ENCODE measurements at places on chromosomes 3 and 15. TPM values are rescaled to one million over a fixed set of nuclear protein-coding genes. Genes with fewer than 3 reads are reported as not detected.

The KCNAB1 gene
- 0.15 TPM for polyA plus RNA-seq

DNA sequence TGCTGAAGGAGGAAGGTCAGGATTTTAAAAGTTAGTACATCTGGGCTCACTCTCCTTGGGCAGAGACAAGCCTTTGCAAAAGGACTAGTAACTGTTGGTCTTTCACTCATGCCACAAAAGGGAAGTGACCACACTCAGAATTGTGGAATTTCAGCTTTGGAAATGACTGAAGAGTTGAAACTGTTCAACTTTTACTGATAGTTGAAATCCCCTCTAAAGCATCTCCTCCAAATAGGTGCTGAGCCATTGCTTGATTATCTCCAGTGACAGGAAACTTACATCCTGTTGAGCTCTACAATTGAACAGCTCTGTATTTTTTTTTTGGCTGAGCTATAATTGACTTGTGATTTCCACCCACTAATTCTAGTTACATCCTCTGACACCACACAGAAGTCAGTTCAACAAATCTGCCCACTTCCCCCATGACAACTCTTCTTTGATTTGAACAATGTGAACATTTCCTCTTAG lies 254.8 kb upstream of the TPRG1 start:
- DNase-seq = no peak

- no peak for DNase-seq
Observed at GRCh38 chr15:52682781-52683180, 3.6 kb upstream of the ATOSA start.

The SV2B gene
- polyA plus RNA-seq = not detected

GRCh38 chr3:136171097-136171542 lies 25.0 kb downstream of the MSL2 start:
- DNase-seq = peak; percentile 84

The XCR1 gene
- polyA plus RNA-seq = not detected

The SYNM gene
- 0.28 TPM for polyA plus RNA-seq

- DNase-seq = no peak
Observed at GRCh38 chr3:114758831-114759699, 388.0 kb downstream of the ZBTB20 start.

DNA sequence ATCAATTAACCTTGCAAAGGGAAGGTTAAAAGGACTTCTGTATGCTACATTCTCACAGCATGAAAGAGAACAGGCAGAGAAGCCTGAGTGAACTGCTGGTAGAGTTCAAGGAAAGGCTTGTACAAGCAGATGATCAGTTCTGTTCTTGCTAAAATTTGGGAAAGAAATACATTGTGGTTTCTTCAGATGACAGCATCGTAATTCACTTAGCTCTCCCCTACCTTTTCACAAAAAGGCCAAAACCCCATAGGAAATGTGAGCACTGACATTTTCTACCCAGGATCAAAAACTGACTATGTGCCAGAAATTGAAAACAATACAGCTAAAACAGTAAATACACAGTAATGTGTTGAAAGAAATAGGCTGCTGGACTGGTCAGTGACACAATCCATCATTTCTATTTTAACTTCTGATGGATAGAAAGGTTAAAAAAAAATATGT lies 216.4 kb downstream of the DPH6 start:
- no peak for DNase-seq

DNA sequence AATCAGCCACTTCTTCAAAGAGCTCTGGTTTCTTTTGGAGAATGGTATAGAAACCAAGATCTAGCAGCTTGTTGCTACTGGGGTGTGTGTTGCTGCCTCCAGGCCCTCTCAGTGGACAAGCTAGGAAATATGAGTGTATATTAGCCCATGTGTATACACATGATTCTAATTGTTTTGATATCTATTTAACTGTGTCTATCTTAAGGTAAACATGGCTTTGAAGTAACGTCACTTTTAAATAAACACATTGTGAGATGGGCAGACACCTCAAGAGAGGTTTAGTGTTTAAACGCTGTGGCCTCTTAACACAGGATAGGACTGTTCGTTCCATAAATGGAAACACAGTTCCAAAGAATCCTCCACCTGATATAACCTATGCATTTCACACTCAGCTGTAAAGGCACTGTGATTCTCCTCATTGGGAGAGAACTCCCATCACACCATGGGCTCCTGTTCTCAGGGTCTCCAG lies 87.0 kb downstream of the GMPS start:
- DNase-seq = no peak

GRCh38 chr3:110362751-110363150 lies 708.9 kb upstream of the NECTIN3 start:
- no peak for DNase-seq

DNA sequence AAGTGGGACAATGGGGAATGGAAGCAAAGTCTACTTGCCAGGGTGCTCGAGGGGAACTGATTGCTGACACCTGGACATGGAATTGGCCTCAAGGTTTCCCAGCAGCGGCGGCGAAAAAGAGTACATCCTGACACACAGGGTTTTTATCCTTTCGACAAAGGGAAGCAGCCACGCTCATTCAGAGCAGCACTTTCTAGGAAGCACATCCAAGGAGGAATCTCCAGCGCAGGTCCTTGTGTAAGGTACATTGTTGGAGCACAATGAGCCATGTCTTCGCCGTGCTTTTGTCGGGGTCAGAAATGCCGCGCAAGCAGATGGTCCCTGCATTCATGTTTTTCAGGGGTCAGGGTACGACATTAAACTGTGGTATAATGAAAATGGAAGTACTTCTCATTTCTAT lies 16.8 kb downstream of the CACNA1D start:
- DNase-seq = no peak

- DNase-seq = no peak
Observed at GRCh38 chr15:61527836-61528580, 298.9 kb upstream of the RORA start.

The ZNF774 gene
- polyA plus RNA-seq = 0.81 TPM

GRCh38 chr3:164851905-164852304 lies 226.4 kb downstream of the SI start:
- no peak for DNase-seq

The FGF7 gene
- not detected for polyA plus RNA-seq

The PAQR5 gene
- polyA plus RNA-seq = not detected

GRCh38 chr3:128506754-128507153 lies 13.8 kb upstream of the GATA2 start:
- no peak for DNase-seq

The ANKRD34C gene
- not detected for polyA plus RNA-seq

GRCh38 chr15:63630036-63630751 lies 33.0 kb downstream of the FBXL22 start:
- DNase-seq = no peak

DNA sequence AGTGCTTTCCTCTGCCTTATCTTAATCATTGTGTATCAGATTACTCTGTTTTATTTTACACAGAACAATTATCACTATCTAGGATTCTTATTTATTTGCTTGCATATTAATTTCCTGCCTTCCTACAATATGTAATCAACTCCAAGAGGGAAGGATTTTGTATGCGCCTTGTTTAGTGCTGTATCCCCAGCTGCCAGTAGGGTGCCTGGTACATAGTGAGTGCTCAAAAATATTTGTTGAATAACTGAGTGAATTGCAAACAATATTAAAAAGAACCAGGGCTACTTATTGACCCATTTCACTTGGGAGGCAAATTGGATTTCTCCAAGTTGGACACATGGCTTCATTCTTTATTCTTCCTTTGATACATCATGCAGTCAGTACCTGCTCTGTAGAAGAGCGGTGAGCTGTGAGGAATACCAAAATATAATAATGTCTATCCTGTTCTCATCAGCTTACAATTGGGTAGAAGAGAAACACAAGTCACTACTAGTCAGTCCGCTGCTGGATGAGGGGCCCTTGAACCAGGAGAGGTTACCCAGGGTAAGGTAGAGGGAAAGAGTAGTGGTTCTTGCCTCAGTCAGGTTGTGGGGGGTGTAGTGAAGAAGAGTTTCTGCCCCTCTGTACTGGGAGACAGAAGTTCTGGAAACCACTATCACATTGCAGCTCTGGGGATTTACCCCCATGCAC lies 233.9 kb upstream of the ZBTB20 start:
- DNase-seq = no peak

The ATP13A4 gene
- polyA plus RNA-seq = not detected

The PEX5L gene
- polyA plus RNA-seq = 0.20 TPM

DNA sequence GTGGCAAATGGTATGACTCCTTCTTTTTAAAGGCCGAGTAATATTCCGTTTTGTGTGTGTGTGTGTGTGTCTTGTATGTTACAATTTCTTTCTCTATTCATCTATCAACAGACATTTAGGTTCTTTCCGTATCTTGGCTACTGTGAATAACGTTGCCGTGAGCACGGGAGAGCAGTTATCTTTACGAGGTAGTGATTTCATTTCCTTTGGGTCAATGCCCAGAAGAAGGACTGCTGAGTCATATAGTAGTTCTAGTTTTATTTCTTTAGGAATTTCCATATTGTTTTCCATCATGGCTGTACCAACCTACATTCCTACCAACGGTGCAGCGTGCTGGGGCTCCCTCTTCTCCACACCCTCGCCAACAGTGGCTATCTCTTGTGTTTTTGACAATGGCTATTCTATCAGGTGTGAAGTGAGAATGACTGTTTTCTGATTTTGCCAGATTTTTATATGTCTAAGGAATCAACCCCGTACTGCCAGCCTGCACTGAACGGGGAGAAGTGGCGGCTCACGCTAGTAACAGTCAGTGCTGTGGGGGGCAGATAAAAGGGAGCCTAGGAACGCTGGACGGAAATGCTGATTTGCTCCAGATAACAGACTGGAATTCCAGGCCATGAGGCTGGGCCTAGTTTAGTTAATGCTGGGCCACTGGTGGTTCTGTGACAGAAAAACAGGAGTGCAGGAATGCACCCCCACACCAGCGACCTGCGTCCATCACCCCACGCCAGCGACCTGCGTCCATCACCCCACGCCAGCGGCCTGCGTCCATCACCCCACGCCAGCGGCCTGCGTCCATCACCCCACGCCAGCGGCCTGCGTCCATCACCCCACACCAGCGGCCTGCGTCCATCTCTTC lies 168.1 kb downstream of the XXYLT1 start:
- DNase-seq = peak; percentile 78

- no peak for DNase-seq
Observed at GRCh38 chr3:150312018-150312657, 96.0 kb upstream of the TSC22D2 start.

The AMT gene
- 2.3 TPM for polyA plus RNA-seq

- no peak for DNase-seq
Observed at GRCh38 chr3:194880940-194881925, 195.6 kb downstream of the FAM43A start.

The ALCAM gene
- 27.6 TPM for polyA plus RNA-seq

The C2CD4A gene
- not detected for polyA plus RNA-seq

- peak; percentile 2 for DNase-seq
Observed at GRCh38 chr3:89560568-89560967, 453.1 kb downstream of the EPHA3 start.

DNA sequence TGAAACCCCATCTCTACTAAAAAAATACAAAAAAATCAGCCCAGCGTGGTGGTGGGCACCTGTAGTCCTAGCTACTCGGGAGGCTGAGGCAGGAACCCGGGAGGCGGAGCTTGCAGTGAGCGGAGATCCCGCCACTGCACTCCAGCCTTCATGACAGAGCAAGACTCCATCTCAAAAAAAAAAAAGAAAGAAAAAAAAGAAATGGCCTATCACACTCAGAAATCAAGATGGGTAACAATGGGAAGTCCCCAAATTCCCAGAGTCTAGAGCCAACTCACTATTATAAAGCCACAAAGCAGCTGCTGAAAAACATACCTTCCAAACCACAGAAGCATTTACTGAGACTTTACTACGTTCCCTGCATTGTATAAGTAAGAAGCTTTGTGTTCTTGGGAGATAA lies 7.5 kb downstream of the HDGFL3 start:
- peak; percentile 51 for DNase-seq

The STARD9 gene
- 0.35 TPM for polyA plus RNA-seq

The IL16 gene
- not detected for polyA plus RNA-seq

The B3GALNT1 gene
- polyA plus RNA-seq = 3.5 TPM

DNA sequence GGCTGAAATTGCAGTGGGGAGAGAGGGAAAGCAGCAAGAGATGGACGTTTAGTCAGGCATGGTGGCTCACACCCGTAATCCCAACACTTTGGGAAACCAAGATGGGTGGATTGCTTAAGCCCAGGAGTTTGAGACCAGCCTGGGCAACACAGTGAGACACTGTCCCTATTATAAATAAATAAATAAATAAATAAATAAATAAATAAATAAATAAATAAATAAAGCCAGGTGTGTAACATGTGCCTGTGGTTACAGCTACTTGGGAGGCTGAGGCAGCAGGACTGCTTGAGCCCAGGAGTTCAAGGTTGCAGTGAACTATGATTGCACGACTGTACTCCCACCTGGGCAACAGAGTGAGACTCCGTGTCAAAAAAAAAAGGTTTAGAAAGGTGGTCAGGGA lies 54.0 kb upstream of the ARPP19 start:
- no peak for DNase-seq

GRCh38 chr3:16112910-16113504 lies 61.5 kb upstream of the GALNT15 start:
- DNase-seq = no peak

DNA sequence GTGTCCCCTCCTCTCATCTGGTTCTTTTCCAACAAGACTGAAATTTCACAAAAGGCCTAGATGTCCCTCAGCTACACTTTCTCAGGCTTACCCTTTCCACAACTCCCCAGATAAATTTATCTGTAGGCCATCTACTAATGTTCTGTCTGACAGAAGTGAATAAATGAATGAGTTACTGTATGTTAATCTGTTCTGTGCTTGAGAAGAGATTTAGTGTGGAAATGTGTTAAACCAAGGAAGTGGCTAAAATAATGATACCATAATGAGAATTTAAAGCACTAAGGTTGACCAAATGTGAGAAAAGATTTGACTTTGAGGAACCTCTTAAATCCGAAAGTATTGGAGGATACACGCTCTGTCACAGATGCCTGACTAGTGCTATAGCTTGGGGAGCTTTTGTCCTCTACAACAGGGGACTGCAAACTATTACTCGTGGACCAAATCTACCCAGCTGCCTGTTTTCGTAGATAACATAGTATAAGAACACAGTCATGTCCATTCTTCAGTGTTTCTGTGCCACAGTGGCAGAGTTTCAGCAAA lies 74.8 kb upstream of the P2RY1 start:
- DNase-seq = no peak

DNA sequence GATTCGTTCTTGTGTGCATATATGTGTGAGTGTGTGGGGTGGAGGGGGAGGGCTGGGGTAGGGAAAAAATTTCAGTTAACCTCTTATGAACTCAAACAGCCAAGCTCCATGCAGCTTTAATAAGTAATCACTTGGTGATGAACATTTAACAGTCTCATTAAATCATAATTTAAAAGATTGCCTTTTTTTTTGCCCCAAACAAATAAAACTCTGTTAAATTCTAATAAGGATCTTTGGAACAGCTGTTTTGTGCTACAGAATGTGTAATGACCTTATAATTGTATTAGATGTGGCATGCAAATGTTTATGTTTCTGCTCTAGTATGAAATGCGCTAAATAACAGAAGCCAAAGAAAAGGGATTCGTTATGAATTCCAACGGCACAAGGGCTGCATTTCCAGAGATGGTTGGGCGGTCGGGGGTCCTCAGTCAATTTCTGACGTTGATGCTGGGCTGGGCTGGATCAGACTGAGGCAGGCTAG lies 80.0 kb upstream of the RORA start:
- DNase-seq = no peak

GRCh38 chr3:108513961-108514360 lies 3.6 kb upstream of the MYH15 start:
- DNase-seq = no peak

Data from foreskin keratinocyte (primary cell).